Stimulated activated CD4-positive, alpha-beta T cell treated with anti-CD3 and anti-CD28 coated beads, Interleukin-15, amount 100 ng/mL, for 1 hour (primary cell): ENCODE measurements at places on chromosomes 16 and 17.

GRCh38 chr17:47323382-47324223 lies at the start of gene EFCAB13:
EFCAB13 (plus strand) TSS chr17:47323955; CDS start chr17:47328354, 4,399 bp downstream.
- peak; percentile 68 for DNase-seq

- DNase-seq, result no peak
Observed at GRCh38 chr17:75927286-75927922, 13.4 kb downstream of the FBF1 start.

- no peak for DNase-seq
Observed at GRCh38 chr16:87074641-87075318, 242.4 kb downstream of the C16orf95 start.

DNA sequence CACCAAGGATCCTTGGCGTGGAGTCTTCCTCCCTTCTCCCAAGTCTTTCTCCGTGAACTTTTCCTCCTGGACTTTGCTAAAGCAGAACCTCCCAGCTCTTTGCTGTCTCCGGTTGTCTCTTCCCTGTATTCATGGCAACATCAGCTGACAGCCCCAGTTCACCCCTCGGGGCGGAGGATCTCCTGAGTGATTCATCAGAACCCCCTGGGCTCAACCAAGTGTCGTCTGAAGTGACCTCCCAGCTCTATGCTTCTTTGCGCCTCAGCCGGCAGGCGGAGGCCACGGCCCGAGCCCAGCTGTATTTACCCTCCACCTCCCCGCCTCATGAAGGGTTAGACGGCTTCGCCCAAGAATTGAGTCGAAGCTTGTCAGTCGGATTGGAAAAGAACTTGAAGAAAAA lies 943 bp downstream of the CNTROB start:
- DNase-seq, result no peak

GRCh38 chr16:81795193-81795592 lies 16.1 kb downstream of the PLCG2 start:
- no peak for DNase-seq
